Aortic smooth muscle cell (primary cell): ENCODE measurements at places on chromosomes 2 and 18. TPM values are rescaled to one million over a fixed set of nuclear protein-coding genes. Genes with fewer than 3 reads are reported as not detected.

ASIC4 gene
- 0.12 TPM in 1 of 2 replicates, not detected in the other for total RNA-seq

PSTPIP2 gene
- 1.8 and 2.7 TPM in 2 replicates for total RNA-seq

CHST9 gene
- not detected in 2 replicates for total RNA-seq

ANKRD36C gene
- total RNA-seq = 22.2 and 24.5 TPM in 2 replicates

GDF7 gene
- 1.3 and 6.2 TPM in 2 replicates for total RNA-seq

ARHGAP28 gene
- total RNA-seq = 4.9 and 5.1 TPM in 2 replicates

GKN1 gene
- total RNA-seq = not detected in 2 replicates

INO80C gene
- 7.3 and 11.1 TPM in 2 replicates for total RNA-seq

GALR1 gene
- not detected in 2 replicates for total RNA-seq

EFR3B gene
- total RNA-seq = 1.4 and 3.3 TPM in 2 replicates

KCNIP3 gene
- 0.13 and 0.31 TPM in 2 replicates for total RNA-seq

ABCG5 gene
- total RNA-seq = under 0.01 TPM in 1 of 2 replicates, not detected in the other

AQP12B gene
- not detected in 2 replicates for total RNA-seq

NGEF gene
- 14.9 and 16.0 TPM in 2 replicates for total RNA-seq

CYTIP gene
- total RNA-seq = 1.7 and 2.4 TPM in 2 replicates

GBX2 gene
- not detected in 2 replicates for total RNA-seq

ASB18 gene
- not detected in 2 replicates for total RNA-seq

NT5DC4 gene
- total RNA-seq = not detected in 2 replicates

SLC39A6 gene
- total RNA-seq = 101 and 108 TPM in 2 replicates

TDRD15 gene
- total RNA-seq = not detected in 2 replicates

SLC23A3 gene
- total RNA-seq = 1.6 TPM in 2 replicates

DYNAP gene
- total RNA-seq = not detected in 2 replicates

FOXI3 gene
- not detected in 2 replicates for total RNA-seq

GPC1 gene
- 71.6 and 107 TPM in 2 replicates for total RNA-seq

ANKRD30BL gene
- not detected in 2 replicates for total RNA-seq

RAB11FIP5 gene
- total RNA-seq = 49.5 and 52.2 TPM in 2 replicates
